Stimulated activated CD4-positive, alpha-beta T cell treated with anti-CD3 and anti-CD28 coated beads, Interleukin-4, amount 100 ng/mL, for 24 hours (primary cell): ENCODE measurements at places on chromosomes 16 and 17.

DNA sequence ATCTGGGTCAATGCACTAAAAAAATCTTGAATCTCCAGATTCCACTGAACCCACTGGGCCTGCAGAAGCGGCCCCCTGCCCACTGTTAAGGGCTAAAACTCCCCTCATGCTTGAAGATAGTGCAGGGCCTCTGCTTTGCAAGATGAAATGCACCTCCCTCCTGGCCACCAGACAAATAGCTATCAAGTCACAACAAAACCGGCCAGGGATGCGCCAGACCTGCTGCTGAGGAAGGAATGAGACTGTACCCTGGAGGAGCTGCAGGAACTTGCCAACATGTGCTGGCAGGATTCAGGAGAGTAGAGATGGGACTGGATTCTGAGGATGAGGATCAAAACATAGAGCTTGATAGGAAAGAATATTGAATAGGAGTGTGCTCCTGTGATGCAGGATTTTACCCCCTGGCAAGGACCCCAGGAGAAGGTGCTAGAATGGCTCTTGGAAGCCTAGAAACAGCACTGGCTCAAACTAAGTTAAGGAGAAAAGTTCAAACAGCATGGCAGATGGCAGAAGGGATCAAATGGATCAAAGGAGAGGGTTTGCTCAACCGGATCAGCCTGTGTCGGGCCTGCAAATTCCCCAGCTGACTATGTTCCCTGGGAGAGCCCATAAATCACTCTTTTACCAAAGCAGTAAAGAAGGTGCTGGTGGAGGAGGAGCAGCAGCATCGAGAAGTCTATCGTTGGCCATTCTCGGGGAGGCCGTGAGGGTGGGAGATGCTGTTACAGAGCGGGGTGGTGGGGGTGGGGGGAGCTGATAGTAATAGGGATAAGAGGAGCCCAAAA lies 27.2 kb upstream of the XYLT2 start:
- DNase-seq: no peak

GRCh38 chr16:90077240-90077756 lies at the start of gene PRDM7:
PRDM7 (minus strand) TSS chr16:90077331; CDS start chr16:90075910, 1,421 bp downstream.
- DNase-seq: peak; percentile 97

DNA sequence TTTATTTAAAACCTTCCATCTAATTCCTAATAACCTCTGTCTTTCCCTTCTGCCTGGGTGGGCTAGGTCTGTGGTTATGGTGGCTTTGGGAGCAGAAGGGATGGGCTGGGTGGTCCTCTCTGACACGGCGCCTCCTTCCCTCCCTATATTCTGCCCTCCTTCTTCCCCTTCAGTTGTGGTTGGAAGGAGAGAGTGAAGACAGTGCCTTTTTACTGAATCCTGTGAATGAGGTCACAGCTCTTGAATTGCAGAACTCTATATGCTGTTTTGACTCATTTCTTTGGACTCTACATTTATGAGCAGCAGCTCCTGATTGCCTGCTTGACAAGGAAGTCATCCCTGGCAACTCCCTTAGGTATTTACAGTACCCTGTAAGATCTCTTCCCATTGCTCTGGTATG lies 256.0 kb upstream of the ELAC2 start:
- DNase-seq: no peak

DNA sequence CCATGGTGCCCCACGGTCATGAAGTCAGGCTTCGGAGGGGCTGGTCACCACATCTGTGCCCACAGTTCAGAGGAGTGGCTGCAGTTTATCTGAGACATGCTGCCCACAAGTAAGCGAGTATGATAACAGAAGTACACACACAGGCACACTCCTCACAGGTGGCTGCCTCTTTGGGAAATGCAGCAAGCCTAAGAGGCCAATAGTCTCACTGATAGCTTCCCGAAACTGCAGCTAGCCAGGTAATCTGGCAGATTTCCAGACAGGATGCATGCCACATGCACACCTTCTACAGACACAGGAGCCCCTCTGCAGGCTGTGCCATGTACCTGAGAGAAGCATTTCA lies 12.6 kb upstream of the GFOD2 start:
- no peak for DNase-seq

DNA sequence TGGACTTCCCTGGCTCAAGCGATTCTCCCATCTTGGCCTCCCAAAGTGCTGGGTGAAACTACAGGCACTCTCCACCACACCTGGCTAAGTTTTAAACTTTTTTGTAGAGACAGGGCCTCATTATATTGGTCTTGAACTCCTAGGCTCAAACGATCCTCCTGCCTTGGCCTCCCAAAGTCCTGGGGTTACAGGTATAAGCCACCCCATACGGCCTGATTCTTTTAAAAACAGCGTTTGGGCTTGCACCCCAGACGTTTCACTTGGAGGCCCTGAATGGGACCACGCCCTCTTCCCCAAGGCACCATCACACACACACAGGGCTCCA lies 29.4 kb upstream of the GINS2 start:
- no peak for DNase-seq

DNA sequence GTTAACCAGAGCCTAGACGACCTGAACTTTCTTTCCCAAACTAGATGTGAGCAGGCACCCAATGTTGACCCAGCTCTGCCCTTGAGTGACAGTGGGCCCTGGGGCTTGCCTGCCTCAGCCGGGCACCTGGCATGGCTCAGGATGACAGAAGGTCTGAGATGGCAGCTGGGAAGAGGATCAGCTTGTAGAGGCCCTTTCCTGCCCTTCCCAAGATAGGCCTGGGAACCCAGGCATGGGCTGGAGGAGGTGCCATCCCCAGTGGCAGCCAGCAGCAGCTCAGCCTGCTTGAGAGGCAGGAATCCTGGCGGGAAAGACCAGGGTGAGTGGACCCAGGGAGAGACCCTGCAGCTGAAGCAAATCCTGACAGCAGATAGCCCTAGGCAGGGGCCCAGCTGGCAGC lies 59.1 kb downstream of the PIPOX start:
- DNase-seq: no peak

- no peak for DNase-seq
These were observed 734.2 kb upstream of the KIF2B start for GRCh38 chr17:53088481-53088880.

DNA sequence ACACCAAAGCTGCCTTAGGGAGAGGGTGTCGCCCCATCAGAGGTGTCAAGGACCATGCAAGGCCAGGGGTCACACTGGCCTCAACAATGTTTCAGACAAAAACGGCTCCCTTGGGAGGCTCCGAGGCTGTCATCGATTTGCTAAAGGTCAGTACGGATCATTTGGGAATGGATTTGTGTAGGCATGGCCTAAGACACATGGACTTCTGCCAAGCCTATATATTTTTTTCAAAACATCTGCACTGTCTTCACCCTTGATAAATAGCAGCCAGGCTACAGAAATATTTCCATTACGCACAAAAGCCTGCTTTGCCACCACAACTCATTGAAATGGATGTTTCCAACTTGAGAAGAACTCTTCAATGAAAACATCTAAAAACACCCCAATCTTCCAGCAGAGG lies 10.3 kb downstream of the CUEDC1 start:
- DNase-seq: no peak

DNA sequence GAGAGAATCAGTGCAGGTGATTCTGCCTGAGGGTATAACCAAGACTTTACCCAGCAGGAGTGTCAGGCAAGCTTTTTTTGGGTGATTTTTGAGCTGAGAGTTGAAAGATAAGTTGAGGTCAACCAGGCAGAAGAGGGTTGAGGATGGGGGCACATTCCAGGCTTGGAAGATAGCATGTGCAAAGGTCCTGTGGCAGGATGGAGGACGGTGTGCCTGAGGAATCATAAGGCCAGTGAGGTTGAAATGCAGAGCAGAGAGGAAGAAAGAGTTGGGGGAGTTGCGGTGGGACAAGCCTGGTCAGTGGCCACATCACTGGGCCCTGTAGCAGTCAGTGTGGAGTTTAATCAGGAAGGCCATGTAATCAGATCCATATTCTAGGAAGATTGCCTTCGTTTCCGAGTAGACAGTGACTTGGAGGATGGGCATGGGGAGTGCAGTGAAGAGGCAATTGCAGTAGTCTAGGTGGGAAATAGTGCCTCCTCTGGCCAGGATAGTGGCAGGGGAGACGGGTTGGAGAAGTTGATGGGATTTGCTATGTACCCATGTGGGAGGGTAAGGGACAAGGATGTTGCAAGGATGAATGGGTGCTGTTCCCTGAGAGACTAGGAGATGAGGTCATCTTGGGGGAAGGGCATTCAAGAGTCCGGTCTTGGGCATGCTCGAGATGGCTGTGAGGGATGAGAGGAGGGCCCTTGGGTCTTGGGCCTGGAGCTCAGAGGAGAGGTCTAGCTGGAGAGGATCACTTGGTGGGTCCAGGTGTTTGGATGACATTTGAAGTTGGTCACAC lies 3.9 kb downstream of the PLEKHG4 start:
- no peak for DNase-seq

DNA sequence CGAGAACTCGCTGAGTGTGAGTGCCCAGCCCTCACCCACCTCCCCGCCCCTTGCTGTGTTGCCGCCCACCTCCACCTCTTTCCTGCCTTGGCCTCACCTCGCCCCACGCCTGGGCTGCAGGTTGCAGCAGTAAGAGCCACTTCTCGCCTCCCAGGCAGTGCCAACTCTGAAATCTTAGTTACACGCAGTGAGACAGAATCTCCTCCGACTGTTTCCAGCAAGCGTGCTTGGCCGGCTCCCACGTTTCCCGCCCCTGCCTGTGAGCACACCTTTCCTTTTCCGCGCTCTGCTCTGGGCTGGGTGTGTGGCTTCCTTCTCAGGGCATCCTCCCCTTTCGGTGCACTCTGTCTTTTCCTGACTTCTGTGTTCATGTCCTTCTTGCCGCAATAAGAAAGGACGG lies 5.7 kb downstream of the ENGASE start:
- DNase-seq: no peak

- DNase-seq: no peak
These were observed 580.4 kb upstream of the HSBP1 start for GRCh38 chr16:83227336-83227735.

DNA sequence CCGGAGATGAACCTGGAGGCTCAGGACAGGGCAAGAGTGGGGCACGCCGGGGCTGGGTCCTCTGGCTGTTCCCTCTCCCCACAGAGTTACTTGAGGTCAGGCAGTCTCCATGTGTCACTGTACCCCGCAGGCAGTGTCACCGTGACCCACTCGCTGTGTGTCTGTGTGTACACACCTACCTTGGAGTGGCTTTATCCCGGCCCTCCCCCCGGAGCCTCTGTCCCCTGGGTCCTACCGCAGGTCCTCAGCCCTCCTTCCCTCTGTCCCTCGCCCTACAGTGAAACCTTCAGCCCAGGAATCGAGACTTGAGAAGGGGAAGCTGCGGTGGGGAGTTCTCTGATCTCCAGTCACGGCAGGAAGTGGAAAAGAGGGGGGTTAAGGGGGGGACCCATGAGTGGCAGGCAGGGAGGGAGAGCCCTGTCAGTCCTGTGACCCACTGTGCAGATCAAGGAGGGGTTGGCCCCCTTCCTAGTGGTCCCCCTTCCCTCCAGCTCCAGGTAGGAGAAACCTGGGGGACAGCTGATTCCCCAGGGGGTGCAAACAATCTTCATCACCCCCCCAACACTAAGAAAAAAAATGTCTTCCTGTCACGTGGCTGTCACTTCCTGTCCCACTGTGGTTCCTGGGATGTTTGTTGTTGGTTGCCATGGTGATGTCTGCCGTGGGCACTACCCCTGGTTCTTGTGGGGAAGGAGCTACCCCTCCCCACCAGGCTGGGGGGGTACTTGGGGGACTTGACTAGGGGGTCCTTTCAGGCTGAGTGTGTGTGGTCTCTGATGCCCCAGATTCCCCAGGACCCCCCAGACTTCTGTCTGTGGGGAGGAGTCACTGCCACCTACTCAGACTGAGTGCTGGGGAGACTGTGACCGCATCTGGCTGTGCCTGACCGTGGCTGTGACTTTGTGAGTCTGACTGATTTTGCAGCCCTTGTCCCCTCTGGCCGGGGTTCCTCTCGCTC lies 13.7 kb downstream of the RARA start:
- DNase-seq: peak; percentile 84

GRCh38 chr17:14752011-14752410 lies 451.1 kb downstream of the HS3ST3B1 start:
- no peak for DNase-seq

DNA sequence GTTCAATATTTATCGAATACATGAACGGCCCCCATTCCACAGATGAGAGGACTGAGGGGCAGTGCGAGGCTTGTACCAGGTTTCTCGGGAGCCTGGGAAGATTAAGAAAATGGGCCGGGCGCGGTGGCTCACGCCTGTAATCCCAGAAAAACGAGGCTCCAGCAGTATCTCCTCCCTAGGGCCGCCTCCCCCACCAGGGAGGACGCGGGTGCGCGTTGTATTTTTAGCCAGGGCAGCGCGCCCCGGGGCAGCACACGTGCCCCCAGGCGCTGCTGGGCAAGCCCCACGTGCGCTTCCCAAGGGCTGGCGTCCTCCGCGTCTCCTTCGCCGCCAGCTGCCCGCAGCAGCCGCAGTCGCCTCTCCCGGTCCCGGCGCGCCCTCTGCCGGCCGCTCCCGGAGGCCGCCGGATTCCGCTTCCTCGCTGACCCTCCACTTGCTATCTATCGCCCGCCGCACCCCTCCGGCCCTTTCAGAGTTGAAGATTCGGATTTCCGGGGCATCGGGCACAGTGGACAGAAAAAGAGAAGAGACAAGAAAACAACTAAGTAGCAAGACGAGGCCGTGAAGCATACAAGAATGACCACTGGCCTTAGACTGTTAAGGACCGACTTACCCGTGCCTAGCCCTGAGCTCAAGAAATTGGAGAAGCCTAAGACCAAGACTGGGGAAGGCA lies 1.9 kb upstream of the YBX2 start:
- peak; percentile 65 for DNase-seq

DNA sequence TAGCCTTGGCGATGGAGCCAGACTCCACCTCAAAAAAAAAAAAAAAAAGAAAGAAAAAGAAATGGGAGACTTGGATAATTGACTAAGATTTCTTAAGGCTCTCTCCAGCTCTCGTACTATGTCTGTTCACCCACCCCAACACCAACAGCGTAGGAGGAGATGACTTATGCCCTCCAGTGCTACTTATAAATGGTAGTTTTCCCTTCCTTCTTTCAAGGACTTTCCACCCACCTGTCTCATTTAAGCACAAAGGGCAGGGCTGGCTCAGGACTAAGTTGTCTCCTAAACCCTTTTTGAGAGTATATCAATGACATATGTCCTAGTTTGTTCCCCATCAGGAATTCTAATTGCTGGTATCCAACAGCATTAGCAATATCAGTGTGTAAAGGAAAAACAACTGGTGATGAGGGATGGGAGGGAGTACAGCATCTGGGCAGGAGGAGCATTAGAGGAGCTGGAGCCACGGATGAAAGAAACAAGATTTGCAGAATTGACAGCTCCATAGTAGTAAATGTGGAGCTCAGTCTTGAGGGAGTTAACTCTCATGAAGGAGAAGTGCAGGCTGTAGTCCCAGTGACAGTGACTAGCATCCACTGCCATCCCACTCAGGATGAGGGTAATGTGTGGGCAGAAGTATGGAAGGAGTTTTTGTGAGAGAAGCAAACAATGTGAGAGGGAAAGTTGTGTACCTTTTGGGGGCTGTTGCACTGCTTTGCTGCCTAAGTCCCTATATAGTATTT lies 17.2 kb downstream of the UBE2Z start:
- no peak for DNase-seq
